Colonic mucosa (tissue), 4 donors: ENCODE measurements at places on chromosomes 5 and 9. TPM values are rescaled to one million over a fixed set of nuclear protein-coding genes. Genes with fewer than 3 reads are reported as not detected.

GRCh38 chr9:97577051-97577450 is 56.1 kb downstream of the TSTD2 start:
- no peak overlapping the region for H3K27ac ChIP-seq
- H3K27me3 ChIP-seq, result no peaks in the 10 kb centered on the region
- no peaks in the 10 kb centered on the region for H3K4me1 ChIP-seq
- no peak overlapping the region for H3K4me3 ChIP-seq

- no peaks in the 10 kb centered on the region for H3K4me1 ChIP-seq
- H3K4me3 ChIP-seq, result no peak overlapping the region
- H3K27ac ChIP-seq, result no peak overlapping the region
- H3K27me3 ChIP-seq, result no peaks in the 10 kb centered on the region
- H3K36me3 ChIP-seq, result no peaks in the 10 kb centered on the region
- peak; percentile 37 for DNase-seq
These were observed 55.1 kb downstream of the C9orf152 start for GRCh38 chr9:110152704-110153374.

DNA sequence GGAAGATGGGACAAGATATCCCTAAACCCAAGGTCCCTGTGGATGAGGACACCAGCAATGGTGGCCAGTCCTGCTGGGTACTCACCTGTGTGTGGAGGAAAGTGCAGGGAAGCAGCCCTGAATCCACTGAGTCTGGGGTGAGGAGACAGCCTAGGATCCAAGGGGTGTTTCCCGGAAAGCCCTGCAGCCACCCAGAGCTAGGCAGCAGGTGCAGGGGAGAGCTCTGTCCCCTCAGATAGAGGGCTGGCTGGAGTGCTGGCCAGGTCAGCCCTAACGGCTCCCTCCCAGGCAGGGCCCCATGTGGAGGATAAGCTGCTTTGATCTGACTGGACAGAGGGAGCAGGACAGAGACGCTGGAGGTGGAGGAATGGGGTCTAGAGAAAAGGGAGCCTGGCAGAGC is 344.7 kb upstream of the IRX4 start:
- H3K36me3 ChIP-seq, result no peaks in the 10 kb centered on the region
- H3K4me3 ChIP-seq, result no peak overlapping the region
- H3K27ac ChIP-seq, result no peak overlapping the region
- no peaks in the 10 kb centered on the region for H3K27me3 ChIP-seq
- DNase-seq, result no peak

DNA sequence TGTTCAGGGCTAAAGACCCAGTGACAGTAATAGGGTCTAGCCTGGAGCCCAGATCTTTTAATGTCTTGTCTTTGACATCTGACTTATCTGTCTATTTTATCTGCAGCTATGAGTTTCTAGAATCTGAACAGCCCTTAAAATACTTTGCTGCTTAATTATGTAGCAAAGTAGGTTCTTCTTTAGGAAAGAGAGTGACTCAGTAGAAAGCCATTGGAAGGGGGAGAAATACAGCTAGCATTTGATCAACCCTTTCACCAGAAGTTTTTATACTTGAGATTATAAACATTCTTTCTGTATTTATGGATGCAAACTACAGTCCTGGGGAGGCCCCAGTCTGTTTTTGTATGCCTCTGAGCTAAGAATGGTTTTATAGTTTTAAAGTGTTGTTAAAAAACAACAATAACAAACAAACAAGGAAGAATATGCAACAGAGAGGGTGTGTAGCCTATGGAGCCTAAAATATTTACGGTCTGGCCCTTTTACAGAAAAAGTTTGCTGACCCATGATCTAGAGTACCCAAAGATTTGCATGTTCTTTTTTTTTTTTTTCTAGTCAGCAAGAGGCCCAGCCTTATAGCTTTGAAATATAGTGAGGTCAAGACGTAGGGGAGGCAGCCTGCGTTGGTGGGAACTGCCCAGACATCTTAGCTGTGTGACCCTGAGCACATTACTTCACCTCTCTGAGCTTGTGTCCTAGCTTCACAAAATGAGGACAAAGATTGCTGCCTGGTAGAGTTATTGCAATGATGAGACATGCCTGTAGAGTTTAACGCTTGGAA is 9.7 kb downstream of the GSN start:
- DNase-seq, result no peak
- no peaks in the 10 kb centered on the region for H3K36me3 ChIP-seq
- H3K27me3 ChIP-seq, result no peaks in the 10 kb centered on the region
- H3K4me3 ChIP-seq, result no peak overlapping the region
- H3K4me1 ChIP-seq, result peaks cover 35% of the 10 kb centered on the region

GRCh38 chr5:165258197-165258771 is 1752.9 kb downstream of the MAT2B start:
- no peak overlapping the region for H3K4me3 ChIP-seq
- H3K27me3 ChIP-seq, result no peaks in the 10 kb centered on the region
- no peaks in the 10 kb centered on the region for H3K4me1 ChIP-seq
- no peak for DNase-seq

SLC6A3 gene
- total RNA-seq, result not detected
